ENCODE measurements at places on chromosomes 1 and 21. TPM values are rescaled to one million over a fixed set of nuclear protein-coding genes. Genes with fewer than 3 reads are reported as not detected.

GRCh38 chr1:50262436-50262835 is 153.7 kb downstream of the ELAVL4 start:
- DNase-seq, result no peak

GRCh38 chr1:223500560-223501425 is 107.6 kb downstream of the CCDC185 start:
- DNase-seq, result peak; percentile 31

DNA sequence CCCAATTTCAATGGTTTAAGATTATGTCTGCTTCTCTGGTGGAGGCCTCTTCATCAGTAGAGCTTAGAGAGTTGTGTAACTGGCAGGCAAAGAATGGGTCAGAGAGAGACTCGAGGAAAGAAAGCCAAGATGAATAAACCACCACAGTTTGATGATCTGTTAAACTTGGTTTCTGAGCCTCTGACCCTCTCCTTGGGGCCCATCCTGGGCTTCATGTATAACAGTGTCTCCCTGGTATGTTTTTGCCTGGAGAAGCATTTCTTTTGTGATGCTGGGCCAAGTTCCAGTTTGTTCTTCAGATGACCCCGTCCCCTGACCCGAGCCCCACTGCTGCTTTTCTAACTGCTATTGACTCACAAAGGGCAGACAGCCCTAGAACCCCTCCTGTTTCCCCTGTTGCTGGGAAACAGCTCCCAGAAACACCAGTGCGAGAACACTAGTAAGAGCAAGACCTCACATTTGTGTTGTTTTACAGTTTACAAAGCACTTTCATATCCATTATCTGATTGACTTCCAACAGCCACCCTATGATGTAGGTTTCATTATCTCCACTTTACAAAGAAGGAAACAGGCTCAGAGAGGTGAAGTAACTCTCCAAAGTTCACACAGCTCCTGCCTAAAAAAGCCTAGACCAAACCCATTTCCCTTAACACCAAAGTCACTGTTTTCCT is 9.0 kb downstream of the CD2 start:
- DNase-seq, result no peak

Gene SDC3
- 29.1 TPM for polyA plus RNA-seq

Gene NBPF19
- 14.5 TPM for polyA plus RNA-seq

Gene SPRR5
- not detected for polyA plus RNA-seq

Gene LDLRAD1
- polyA plus RNA-seq, result not detected

Gene TOR3A
- polyA plus RNA-seq, result 28.2 TPM
